Stimulated activated CD4-positive, alpha-beta T cell treated with anti-CD3 and anti-CD28 coated beads, Interleukin-4, amount 100 ng/mL, for 48 hours (primary cell): ENCODE measurements at places on chromosomes 7 and 10.

GRCh38 chr7:20409961-20410360 is 79.3 kb downstream of the ITGB8 start:
- no peak for DNase-seq

- no peak for DNase-seq
These were observed 31.0 kb upstream of the FAM13C start for GRCh38 chr10:59393349-59393748.

- DNase-seq = no peak
These were observed 6.9 kb upstream of the GPR85 start for GRCh38 chr7:113093561-113093960.

DNA sequence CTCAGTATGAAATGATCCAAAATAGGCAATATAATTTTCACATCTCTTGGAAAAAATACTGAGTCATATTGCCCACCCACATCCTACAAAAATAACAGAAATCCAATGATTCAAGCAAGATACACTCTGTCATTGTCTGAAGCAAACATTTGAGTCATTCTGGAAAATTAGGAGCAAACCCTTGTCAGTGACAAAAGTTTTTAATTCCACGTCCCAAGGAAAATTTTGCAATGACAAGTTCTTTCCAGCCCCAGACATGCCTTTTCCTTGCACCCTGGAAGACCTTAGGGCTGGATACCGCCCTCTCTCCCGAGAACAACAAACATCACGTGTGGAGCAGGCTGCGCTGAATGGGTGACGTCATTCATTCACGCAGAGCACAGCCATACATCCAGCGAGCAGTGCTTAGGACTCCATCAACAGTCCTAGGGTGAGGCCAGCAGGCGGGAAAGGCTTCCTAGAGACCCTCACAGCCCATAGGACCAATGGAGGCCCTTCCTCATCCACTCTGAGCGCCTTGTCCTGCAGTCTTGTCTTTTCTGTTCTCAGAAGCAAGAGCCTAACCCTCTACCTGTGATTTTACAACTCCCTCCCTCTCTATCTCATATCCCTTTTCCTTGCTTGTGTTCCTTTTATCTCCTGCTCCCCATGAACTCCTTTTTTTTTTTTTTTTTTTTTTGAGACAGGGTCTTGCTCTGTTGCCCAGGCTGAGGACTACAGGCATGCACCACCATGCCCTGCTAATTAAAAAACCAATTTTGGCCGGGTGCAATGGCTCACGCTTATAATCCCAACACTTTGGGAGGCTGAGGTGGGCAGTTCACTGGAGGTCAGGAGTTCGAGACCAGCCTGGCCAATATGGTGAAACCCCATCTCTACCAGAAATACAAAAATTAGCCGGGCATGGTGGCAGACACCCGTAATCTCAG is 23.5 kb upstream of the KDM7A start:
- DNase-seq = no peak

DNA sequence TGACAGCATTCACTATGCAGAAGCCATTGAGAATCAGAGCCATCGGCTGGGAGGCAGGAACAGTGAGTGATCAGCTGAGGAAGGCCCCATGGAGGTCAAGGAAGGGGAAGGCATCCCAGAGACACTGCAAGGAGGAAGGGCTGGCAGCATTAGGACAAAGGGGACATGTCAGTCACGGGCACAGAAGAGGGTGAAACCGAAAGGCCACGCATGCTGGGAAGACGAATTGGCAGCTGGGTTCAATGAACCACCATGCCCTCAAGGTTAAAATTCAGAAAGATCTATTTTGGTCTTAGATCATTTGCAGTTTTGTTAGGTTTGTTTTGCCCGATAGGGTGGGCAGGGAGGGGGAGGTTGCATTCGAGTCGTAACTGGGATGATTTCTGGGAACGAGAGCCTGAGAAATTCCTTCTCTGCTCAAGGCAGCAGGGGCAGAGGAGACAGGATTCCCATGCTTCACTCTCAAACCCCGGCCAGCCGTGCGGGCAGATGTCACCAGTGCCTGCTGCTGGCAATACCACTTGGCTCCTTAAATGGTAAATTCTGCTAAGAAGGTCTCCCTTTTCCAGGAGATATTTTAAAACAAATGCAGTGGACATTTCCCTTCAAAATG is 57.7 kb downstream of the ASB13 start:
- DNase-seq = no peak

DNA sequence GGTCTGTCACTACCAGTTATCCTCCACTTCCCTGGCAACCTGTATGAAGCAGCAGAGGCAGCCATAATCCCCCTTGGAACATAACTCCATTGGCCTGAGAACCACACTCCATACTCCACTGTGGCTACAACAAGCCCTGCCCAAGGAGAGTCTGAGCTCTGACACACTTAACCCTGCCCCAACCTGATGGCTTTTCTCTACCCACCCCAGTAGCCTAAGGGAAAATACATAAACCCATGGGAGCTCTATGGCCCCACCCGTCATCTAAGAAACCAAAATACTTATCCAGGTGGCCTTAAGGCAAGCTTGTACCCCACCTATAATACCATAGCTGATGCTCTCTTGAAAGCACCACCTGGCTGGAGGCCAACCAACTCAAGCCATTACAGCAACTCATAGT is 324.8 kb upstream of the GLI3 start:
- no peak for DNase-seq

DNA sequence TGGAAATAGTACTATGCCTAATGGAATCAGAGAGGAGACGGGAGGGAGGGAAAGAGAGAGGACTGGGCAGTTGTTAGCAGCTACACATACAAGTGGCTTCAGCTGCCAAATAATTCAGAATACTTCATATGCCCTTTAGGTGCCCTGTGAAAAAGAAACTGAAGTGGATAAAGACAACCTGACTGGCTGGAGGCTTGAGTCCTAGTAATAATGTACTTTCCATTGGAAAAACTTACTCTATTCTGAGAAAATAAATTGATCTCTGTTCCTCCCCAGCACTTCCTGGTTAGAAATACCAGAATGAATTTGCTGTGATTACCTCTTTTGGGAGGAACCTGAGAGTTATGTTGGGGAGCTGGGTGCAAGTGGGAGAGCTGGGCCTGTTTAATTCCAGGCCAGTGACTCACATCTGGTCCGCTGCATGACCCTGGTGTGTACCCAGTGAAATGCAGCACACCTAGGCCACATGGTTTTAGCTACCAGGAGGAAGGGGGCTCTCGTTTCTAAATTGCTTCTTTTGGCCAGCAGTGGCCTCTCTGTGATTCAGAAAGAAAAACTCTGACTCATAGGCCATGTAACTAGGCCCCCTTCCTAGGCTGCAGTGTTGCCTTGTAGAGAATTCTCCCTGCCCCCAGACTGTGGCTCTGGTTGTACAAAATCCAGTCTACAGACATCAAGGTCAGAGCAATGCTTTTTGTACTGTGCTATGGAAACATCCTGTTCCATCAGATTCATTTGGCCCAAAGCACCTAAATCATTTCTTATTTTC is 6.5 kb downstream of the AGFG2 start:
- DNase-seq = peak; percentile 60

DNA sequence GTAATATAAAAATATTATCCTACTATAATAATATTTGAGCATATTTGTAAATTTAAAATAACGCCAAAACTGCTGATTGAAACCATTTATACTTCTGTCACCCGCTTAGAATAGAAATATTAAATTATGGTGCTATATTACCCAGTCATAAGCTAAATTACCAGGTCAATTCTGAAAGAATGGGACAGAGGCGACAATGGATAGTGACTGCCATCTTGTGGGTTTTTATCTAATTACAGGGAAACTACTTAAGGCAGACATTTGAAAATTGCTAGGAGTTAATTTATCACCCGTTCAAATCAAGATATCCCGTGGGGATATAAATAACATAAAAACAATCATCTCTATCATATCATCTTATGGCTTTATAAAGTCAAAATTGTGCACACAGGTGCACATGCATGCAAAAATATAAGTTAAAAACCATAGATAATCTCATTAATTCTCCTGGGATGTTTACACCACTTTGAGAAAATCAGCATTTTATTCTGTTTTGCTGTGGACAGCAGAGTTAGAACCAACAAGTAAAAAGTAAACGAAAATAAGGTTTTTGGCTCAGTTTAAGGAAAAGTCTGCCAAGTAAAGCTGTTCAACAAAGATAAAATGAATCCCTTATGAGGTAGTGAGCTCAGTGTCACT is 41.3 kb upstream of the HPSE2 start:
- no peak for DNase-seq

GRCh38 chr10:27506280-27506679 is 2.2 kb downstream of the RAB18 start:
- DNase-seq = no peak

GRCh38 chr7:127885843-127886242 is 145.4 kb downstream of the LRRC4 start:
- no peak for DNase-seq

DNA sequence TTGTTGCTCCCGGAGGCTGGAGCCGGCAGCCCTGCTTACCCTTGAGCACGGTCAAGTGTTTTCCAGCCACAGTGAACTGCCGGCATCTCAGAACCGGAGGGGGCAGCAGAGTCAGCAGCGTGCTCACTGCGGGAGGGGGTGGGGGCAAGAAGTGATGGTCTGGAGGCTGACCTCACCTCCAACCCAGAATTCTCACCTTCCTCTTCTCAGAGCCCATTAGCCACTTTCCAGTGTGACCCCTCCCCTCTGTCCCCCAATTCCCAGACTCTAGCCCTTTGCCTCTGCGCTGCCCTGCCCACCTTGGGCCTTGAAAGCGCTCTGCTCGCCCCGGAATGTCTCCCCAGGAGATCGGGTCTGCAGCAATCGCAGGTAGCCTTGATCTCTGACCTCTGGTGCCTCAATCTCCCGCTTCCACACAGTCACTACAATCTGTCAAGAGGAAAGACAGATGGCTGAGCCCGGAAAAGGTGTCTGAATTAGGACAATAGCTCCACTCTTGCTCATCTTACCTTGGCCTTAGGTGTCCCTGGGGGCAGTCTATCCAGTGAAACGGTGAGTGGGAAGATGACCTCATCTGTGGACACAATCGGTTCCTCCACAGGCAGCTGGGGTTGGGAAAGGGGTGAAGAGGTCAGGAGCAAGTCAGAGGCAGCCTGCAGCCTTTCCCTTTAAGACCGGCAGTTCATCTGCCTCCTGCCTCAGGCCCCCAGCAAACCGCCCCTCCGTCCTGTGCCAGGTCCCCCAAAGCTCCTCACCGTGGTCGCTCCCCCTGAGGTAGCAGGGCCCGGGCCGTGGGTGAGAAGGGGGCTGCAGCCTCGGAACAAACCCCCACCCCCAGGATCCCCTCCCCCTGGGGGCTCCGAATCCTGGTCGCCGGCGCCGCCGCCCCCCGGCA is 942 bp downstream of the TRAPPC14 start:
- DNase-seq = no peak

DNA sequence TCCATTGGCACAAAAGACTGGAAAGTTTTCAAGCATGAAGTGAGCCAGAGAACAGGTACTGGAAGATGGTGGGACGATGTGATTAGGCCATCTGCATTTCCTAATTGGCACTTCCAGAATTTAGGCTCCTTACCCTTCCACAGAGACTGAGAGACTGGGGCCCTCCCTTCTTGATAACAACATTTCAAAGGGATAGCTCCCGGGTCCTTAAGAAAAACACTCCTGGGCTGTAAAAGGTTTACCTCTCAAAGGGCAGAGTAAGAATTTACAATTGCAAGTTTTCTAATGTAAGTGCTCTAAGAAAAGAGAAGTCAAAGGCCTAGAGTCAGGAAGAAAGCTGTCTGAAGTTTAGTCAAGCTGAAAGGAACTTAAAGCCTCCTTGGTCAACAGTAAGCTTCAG is 559.5 kb upstream of the C7orf33 start:
- DNase-seq = no peak

GRCh38 chr7:77649716-77650349 is 46.4 kb upstream of the RSBN1L start:
- DNase-seq = no peak

DNA sequence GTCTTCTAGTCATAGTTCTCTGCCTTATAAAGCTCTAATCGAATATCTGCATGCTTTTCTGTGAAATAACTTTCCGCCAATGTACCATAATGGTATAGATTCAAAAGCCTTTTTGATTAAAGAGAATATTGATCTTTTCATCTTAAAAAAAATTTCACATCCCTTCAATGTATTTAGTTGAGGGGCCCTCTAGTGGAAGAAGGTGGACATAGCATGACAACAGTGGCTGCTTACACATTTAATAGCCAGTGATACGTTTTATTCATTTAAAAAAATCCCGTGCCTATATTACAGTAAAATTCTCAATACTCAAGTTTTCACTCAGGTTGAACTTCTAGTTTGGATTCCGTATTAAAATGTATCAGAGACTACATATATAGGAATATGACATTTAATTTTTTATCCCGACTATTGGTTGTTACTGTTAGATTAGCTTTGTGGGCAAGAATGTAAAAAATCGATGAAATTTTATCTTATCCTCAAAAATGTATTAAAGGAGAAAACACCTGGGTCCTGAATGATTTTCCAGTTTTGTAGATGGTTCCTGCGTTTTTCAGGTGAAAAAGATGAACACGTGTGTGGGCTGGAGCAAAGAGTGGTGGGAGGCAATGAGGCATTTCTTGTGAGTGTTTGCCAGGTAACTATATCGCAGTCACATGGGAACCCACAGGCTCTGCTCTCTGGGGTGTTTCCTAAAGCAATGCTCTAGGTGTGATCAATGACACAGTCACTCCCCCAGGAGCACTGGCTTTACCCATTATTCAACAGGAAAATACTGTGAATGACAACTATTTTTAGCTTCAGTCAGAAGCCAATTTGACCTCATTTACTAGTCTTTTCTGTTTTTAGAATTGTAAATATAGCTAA is 24.1 kb upstream of the PNLIP start:
- peak; percentile 3 for DNase-seq

DNA sequence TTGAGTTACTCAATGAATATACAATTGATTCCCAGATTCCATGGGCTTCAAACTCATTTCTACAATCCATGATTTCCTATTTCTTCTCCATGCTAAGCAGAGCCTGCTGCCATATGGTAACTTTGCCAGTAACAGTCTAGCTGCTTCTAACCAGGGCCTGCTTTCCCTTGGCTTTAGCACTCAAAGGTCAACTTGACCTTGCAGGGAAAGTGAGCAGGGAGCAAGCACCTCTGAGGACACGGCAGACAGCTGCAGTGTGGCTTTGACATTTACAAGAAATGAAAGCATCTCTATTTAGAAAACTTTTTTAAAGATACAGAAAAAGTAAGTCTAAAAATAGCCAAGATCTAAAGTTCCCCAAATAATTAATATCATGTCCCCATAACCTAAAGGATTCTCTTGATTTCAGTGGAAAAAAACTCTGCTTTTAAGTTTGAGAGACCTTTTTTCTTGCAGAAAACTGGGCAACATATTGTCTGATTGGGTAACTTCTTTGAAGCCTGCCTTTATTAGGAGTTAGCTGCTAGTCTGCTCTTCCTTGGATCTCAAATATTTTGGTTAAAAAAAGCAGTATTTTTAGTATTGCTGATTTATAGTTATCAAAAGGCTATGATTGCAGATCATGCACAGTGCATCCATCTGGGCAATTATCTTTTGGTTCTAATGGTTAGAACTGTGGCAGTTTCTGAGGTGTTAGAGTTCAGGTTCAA is 257.9 kb downstream of the AHR start:
- DNase-seq = no peak
